Breast epithelium (tissue), 4 donors: ENCODE measurements at places on chromosomes 7 and 10.

- no peak for DNase-seq
Observed at GRCh38 chr7:101595246-101595645, 33.9 kb downstream of the MYL10 start.

GRCh38 chr7:158820656-158821055, 8.7 kb downstream of the ESYT2 start:
- DNase-seq = no peak

DNA sequence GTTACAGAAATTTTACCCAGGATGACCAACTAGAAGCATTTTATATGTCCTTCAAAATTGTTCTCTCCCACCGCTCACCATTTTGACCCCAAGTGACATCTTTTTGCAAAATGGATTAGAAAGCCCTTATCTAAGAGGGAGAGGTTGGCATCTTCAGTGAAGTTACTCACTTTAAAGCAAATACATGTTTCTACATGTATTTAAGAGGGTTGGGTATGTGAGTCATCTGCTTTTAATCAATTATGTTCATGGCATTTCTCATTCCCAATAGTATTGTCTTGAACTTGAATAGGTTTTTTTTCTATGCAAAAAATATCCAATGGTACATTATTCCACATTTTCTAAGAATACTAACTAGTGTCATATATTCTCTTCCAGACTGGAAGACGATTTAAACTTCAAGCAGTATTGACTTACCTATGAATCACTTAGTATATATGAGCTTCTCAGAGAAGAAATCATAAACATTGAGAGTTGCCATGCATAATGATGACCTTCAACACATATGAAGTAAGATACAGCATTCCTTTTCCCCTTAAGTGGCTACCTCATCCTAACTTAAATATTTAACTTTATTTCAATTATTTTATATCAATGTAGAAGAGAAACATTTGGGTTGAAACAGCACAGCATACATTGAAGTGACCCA, 132.8 kb downstream of the POLR1F start:
- DNase-seq = no peak

DNA sequence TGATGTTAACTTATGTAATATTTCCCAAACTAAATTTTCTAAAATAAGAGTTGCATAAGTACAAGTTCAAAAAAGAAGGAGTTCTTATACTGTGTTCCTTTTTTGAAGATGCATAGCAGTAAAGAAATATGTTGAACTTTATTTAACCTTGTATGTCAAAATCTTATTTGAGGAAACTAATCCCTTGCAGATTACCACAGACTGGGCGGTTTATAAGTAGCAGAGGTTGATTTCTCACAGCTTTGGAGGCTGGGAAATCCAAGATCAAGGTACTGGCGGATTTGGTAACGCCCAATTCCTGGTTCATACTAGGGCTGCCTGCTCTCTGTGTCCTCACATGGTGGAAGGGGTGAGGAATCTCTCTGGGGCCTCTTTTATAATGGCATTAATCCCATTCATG, 68.5 kb downstream of the GNAT3 start:
- DNase-seq = no peak

GRCh38 chr10:50260791-50261281, 9.5 kb upstream of the ASAH2 start:
- DNase-seq = no peak

DNA sequence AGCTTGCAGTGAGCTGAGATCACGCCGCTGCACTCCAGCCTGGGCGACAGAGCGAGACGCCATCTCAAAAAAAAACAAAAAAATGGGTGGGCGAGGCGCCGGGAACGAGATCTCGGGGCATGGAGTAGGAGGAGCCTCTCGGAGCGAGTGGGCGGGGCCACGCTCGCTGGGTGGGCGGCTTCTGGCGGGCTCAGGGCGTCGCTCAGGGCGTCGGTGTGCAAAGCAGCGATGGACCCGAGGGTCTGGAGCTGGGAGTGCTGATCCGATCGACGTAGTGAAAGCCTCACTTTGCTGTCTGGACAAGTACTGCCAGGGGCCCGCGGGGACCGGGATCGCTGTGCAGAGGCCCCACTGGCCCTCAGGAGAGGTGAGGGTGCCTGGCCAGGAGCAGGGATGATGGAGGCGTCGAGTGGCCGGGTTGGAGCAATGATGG, 22.6 kb upstream of the AMZ1 start:
- no peak for DNase-seq

GRCh38 chr7:152756116-152756515, 3.4 kb upstream of the ACTR3B start:
- no peak for DNase-seq

DNA sequence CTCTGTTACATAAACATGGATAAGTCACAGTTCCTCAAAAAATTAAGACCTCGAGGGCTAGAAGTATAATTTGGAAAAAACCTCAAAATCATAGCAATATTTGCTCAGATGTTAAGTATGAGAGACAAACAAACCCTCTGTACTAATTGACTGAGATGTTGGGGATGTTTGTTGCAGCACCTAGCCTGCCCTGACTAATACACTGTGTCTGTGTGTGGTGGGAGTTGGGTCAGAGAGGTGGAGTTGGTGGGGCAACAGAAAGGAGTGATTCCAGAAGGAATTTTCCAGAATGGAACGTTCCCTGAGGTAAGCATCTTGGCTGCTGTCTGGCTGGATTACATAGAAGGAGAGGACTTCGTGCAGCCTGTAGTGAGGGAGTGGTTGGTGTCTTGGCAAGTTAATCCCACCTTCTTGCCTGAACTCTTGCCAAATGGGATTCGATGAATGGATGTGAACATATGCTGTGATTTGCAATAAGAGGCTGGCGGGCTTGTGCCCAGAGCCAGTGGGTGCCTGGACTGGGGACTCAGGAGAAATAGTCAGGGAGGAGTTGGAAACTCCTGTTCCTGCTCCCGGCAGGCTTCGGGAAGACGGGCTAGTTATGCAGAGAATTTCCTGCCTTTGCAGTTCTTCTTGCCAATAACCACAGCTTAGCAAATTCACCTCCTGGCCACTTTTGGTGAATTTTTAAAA, 9.3 kb upstream of the FAM180A start:
- peak; percentile 90 for DNase-seq

DNA sequence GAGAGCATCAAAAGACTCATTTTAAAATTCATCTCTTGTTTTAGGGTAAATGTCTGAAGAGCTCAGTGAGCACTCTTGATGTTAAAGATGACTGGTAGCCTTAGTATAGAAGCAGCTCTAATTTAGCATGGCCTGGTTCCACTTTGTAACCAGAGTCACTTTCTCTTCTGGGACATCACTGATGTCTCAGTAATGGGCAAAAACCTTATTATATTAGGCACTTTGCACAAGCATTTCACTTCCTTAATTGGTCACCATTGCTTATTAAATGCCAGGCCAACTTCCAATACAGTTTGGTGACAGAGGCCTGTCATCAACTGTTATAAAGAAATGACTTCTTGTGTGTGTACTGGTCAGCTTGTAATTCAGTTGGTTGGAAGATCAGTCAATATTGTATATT, 53.0 kb downstream of the STEAP1B start:
- no peak for DNase-seq

- no peak for DNase-seq
Observed at GRCh38 chr7:107530751-107531150, 33.0 kb downstream of the COG5 start.

GRCh38 chr10:28910956-28911355, 233.6 kb downstream of the BAMBI start:
- no peak for DNase-seq

DNA sequence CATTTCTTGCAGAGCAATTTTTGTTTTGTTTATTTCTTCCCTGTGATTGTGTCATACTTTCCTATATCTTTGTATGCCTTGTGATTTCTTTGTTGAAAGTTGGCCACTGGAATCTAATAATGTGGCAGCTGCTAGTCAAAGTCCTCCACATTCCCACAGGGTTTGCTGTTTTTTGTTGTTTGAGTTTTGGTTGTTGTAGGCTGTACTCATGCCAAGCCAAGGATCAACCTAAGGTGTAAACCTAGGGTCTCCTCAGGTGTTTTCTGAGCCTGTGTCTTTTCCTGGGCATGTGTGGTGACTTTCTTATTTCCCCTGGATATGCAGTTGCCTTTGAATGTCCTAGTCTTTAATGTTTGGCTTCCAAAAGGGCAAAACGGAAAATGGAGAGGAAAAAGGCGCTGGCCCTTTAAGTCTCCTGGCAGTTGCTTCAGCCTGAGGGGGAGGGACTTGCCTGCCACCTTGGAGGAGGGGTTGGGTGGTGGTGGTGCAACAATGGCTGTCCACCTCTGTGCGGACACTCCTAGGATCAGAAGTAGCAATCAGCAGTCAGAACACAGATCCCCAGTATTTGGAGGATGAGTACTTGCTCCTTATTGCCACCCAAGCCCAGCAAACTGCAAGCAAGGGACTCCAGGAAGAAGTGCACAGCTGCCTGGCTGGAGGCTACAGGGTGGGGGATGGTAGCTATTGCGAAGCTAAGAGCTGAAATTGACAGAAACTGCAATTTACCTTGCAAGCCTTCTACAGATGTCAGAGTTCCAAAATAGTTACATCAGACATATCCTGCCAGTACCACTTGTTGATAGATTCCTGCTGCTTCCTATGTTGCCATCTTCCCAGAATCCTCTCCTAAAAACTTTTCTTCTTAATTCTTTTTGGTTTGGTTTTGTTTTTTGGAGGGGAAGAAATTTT, 5.6 kb upstream of the ZNF518A start:
- no peak for DNase-seq

GRCh38 chr7:140023728-140024127, 39.0 kb downstream of the PARP12 start:
- DNase-seq = no peak

DNA sequence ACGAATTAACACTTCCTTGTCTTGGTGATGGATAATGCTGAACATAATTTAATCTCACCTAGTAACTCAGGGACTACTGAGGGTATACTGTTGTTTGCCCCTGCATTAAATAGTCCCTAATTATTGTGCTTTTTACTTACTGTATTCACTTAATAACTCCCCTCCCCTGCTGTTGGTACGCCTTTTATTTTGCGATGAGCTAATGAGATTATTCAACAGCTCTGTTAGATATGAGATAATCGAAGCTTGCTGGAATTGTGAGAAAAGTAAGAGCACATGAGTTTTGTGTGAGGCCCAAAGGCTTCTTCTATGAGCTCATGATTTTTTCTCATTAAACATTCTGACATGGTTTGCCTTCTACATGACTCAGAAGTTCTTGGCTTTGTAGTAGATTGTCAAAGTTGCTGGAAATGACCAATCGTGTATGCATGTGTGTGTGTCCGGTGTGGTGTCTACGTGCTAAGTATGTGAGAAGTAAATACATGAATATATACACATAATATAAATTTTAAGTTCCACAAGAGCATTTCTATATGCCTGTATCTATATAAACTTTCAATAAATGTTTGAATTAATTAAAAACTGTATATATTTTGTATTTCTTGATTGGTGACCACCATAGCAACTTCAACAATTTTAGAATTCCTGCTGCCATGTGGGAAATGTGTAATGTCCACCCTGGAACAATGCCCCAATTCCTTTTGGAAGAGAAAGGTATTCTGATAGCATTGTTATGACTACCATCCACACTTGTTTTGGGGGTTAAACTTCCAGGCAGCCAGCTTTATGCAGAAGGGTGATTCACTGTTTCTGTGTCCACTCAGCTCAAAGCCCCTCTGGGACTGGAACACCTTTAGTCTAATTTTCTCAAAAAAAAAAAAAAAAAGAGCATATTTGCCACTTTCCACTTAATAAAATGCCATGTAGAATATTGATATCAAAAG, 106.2 kb downstream of the SAMD9 start:
- no peak for DNase-seq

- DNase-seq = no peak
Observed at GRCh38 chr10:61549861-61550260, 96.7 kb upstream of the TMEM26 start.

DNA sequence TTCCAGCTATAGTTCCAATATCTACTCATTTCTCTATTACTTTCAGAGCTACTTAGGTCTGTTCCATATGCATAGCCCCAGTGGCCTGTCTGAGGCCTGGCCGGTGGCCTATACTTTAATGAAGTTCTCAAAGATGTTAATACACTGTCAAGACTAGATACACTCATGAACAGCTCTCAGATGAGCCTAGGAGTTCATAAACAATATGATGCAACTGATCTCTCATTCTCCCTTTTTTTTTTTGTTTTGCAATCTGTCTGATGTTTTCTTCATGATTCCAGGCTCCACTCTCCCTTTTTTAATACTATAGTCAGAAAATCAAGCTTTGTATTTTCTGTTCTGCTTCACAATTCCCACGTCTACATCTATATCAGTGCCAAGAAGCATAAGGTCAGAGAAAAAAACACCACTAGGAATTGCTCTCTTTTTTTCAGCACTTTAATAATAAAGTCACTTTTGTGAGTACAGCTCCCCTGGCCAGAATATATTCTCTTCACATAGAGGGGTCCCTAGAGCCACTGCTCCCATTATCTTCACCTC, 321.0 kb downstream of the C7orf25 start:
- no peak for DNase-seq

- DNase-seq = no peak
Observed at GRCh38 chr10:122859527-122859926, 13.9 kb upstream of the CUZD1 start.

GRCh38 chr10:84140036-84140379, 699 bp downstream of the GHITM start:
- no peak for DNase-seq

- no peak for DNase-seq
Observed at GRCh38 chr10:75073442-75073841, 38.0 kb upstream of the SAMD8 start.

DNA sequence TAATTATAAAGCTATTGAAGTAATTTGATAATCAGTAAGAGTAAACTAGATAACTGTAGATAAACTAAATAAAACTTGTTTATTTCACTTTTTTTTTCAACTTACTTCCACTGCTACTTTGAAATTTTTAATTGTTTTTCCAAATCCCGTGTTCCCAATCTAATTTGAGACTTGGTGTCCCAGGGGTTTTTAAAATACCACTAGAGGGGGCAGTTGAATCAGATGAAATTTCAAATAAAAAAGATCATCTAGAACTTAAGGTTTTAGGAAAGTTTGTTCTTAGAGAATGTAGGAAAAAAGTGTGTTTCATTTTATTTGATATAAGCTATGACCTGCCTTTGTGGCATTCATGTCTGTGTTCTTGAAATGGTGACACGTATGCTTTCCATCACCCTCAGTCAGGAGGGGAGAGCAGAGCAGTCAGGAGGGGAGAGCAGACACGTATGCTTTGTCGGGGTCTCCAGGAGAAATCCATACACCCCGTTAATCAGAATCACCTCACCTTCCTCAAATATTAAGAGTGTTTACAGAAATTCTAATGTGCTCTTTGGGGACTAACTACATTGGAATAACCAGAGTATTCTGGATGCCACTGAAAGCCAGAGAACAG, 49.9 kb downstream of the C10orf67 start:
- no peak for DNase-seq

DNA sequence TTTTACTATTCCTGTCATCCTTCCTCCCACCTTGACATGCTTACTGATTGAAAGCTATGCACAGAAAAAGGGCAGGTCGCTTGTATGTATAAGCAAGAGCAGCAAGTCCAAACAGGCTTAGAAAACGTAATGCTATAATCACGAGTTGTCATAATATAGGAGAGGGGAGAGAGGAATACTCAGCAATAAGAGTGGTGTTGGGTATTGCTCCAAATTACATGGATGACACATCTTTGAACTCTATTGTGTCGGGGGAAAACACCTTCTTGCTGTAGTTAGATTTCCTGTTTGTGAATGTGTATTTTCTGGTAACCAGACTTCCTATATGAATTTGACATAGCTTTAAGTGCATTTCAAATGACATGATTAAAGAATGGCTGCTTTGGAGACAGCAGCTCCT, 7.5 kb downstream of the MET start:
- no peak for DNase-seq
